ENCODE measurements at places on chromosomes 11 and 22. TPM values are rescaled to one million over a fixed set of nuclear protein-coding genes. Genes with fewer than 3 reads are reported as not detected.

GRCh38 chr11:122789907-122790306, 48.4 kb upstream of the CRTAM start:
- H3K27me3 ChIP-seq: no peaks in the 10 kb centered on the region
- no peaks in the 10 kb centered on the region for H3K36me3 ChIP-seq
- no peak overlapping the region for H3K4me3 ChIP-seq

The GRM5 gene
- total RNA-seq: 4.9 TPM

DNA sequence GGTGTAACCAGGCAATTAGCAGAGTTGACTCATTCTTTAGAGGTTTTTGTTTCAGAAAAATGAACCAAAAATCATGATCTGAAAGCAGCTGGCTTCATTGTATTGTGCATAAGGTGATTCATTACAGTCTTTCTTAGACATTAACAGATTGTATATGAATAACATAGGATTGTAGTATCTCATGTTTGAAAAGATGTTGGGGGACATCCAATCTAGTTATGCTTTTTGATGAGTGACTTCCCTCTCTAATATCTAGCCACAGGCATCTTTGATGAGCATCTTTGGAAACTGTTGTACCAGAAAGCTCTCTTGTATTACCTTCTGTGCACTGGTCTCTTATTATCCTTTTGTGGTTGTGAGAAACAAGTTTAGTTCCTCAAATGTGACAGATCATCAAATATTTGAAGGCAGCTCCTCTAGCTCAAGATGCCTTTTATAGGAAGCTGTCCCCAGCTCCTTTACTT, 8.3 kb downstream of the GRK3 start:
- H3K27ac ChIP-seq: no peak overlapping the region
- H3K4me1 ChIP-seq: no peaks in the 10 kb centered on the region
- H3K27me3 ChIP-seq: no peaks in the 10 kb centered on the region
- no peaks in the 10 kb centered on the region for H3K36me3 ChIP-seq

GRCh38 chr11:1232021-1232882, 9.4 kb downstream of the MUC5B start:
- H3K27me3 ChIP-seq: no peaks in the 10 kb centered on the region
- no peak overlapping the region for H3K27ac ChIP-seq
- DNase-seq: no peak
- H3K4me1 ChIP-seq: no peaks in the 10 kb centered on the region
- H3K36me3 ChIP-seq: no peaks in the 10 kb centered on the region

DNA sequence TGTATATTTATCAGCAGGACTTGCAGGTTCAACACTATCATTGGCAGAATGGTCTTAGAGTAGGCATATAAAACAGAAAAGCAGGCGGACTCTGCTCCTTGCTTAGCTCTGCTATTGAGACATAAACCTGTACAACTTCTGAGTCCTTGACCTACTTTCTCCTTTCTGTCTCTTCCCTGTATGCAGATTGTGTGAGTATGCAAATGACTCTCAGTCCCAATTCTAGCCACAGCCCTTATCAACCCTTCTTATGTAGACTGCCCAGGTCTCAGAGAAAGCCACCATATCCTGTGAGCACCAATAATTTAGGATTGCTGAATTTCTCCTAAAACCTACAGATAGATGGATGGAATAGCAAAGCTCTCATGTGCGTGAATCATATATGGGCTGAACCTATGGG, 367.6 kb upstream of the DDI1 start:
- H3K4me1 ChIP-seq: no peaks in the 10 kb centered on the region
- H3K27ac ChIP-seq: no peak overlapping the region
- no peaks in the 10 kb centered on the region for H3K27me3 ChIP-seq
- H3K4me3 ChIP-seq: no peak overlapping the region

The BRD1 gene
- 122 TPM for total RNA-seq

DNA sequence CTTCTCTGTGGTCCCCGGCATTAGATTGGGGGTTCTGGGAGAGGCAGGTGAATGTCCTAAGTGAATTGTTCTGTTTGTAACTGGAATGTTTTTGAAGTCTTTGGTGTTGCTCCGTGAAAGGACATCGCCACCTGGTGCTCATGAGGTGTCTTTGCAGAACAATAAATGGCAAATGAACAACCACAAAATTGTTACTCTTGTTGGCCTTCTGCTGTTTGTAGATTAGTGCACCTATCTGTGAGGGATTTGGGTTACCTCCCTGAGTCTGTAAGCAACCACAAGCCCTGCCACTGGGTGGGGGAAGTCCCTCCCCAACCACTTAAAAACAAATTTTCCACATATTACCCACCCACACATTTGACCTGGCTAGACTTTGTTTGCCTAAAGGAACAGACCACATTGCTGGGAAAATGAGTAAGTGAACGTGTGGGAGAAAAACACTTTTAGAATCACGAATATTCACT, 4.7 kb downstream of the MPEG1 start:
- H3K36me3 ChIP-seq: no peaks in the 10 kb centered on the region
- peak overlapping the region; percentile 50 for H3K27ac ChIP-seq
- no peaks in the 10 kb centered on the region for H3K27me3 ChIP-seq
- peak; percentile 71 for DNase-seq

GRCh38 chr22:49726701-49727101, 101.0 kb downstream of the BRD1 start:
- DNase-seq: no peak
- no peak overlapping the region for H3K27ac ChIP-seq
- no peaks in the 10 kb centered on the region for H3K27me3 ChIP-seq
- H3K4me1 ChIP-seq: no peaks in the 10 kb centered on the region
- H3K4me3 ChIP-seq: no peak overlapping the region
- no peaks in the 10 kb centered on the region for H3K36me3 ChIP-seq

DNA sequence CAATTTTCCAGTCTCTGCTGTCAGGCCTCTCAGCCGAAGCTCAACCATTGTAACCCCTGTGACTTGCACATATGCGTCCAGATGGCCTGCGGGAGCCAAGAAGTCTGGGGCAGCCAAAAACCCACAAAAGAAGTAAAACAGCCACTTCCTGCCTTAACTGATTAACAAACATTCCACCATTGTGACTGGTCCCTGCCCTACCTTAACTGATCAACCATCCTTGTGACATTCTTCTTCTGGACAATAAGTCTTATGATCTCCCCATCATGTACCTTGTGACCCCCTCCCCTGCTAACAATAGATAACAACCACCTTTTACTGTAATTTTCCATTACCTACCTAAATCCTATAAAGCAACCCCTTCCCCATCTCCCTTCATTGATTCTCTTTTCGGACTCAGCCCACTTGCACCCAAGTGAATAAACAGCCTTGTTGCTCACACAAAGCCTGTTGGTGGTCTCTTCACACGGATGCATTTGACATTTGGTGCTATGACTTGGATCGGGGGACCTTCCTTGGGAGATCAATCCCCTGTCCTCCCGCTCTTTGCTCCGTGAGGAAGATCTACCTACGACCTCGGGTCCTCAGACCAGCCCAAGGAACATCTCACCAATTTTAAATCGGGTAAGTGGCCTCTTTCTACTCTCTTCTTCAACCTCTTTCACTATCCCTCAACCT, 1.3 kb upstream of the NDUFC2 start:
- no peak overlapping the region for H3K4me3 ChIP-seq
- H3K27ac ChIP-seq: no peak overlapping the region
- DNase-seq: no peak
- H3K4me1 ChIP-seq: peaks cover 15% of the 10 kb centered on the region

DNA sequence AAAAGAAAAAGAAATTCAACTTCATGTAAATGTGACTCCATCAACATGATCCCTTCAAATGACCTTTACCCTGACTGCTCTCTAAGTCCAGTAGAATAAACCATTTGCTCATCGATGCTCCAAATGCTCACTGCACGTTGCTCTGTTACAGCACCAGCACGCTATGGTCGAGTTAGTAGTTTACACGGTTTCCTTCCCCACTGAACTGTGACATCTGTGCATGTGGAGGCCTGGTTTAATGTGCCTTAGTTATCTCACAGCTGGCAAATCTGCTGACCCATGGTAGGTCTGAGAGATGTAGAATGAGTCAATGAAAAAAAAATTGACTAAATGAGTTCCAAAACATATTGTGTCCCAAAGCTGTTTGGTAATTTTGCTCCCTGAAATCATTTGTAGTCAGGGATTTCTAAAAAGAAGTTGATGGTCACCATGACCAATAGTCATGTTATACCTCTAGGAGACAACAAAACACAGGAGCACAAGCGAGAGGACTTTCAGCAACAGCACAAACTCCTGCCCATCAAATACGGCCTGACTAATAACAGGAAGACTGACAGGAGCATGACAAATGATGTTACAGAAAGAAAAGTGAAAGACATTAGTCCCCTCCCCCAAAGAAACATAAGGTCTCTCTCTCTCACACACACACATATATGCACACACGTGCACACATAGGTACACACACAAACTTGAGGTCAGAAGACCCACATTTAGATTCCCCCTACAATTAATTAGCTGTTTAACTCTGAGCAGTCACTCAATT, 624.5 kb downstream of the OPCML start:
- H3K27me3 ChIP-seq: no peaks in the 10 kb centered on the region
- H3K27ac ChIP-seq: no peak overlapping the region
- H3K4me3 ChIP-seq: no peak overlapping the region
- no peak for DNase-seq
- H3K4me1 ChIP-seq: no peaks in the 10 kb centered on the region
- no peaks in the 10 kb centered on the region for H3K36me3 ChIP-seq

DNA sequence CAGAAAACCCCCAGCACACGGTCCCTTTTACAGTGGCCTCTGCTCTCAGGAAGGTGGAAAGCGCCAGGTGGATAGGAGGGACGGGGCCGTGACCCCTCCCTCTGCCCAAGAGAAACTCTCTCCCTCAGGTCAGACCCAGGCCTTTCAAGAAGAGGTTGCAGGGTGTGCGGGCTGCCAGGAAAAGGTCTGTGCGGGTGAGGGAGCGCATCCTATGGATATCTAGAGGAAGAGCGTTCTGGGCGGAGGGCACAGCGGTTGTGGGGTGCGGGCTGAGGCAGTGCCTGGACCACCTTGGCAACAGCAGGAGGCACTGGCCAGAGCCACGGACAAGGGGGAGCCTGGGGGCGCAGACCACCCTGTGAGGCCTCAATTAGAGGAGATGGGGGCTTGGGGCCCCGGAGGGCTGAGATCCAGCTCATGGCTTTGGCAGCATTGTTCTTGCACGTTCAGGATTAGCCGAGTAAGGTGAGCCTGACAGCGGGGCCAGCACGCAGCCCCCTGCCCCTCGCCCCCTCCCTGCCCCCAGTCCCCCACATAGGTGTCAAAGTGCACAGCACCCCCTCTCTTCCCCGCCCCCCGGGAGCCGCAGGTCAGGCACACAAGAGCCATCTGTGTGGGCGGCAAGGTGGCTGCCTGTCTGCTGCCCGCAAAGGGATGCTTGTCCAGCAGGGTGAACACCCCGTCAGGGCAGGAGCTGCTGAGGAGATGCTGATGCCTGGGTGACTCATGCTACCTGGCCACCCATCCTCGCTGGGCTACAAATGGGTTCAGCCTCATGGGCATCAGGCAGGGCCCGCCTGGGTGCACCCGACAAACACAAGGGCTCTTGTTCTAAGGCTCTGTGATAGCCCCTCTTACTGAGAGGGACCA, 92.8 kb upstream of the KCNQ1OT1 start:
- peaks cover 6% of the 10 kb centered on the region for H3K4me1 ChIP-seq
- no peaks in the 10 kb centered on the region for H3K36me3 ChIP-seq
- peak overlapping the region; percentile 68 for H3K4me3 ChIP-seq
- no peaks in the 10 kb centered on the region for H3K27me3 ChIP-seq

DNA sequence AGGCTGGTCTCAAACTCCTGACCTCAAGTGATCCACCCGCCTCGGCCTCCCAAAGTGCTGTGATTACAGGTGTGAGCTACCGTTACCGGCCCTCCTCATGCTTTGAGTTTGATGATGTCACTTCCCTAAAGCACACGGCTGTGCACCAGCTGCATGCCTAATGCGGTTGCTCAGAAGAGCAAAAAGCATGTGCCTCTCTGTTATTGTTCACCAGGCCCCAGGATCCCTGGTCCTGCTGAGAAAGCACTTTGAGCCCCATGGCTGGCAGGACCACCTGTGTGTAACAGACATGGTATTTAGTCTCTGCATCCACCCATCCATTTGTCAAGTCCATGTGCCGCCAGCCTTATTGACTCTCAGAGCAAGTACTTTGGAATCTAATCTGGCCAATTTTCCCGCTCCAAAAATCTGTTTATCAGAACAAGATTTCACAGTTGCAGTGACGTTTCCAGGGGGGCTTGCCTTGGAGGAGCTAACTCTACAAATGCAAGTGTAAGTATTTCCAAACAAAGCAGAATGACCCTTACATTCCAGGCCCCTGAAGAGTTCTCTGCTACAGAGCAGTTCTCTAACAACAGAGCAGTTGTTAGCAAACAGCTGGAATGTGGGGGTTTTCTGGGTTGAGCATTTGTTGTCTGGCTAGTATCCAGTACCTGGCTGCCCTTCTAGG, 89.4 kb downstream of the LDLRAD3 start:
- no peaks in the 10 kb centered on the region for H3K27me3 ChIP-seq
- no peak overlapping the region for H3K4me3 ChIP-seq
- H3K27ac ChIP-seq: no peak overlapping the region
- peaks cover 14% of the 10 kb centered on the region for H3K4me1 ChIP-seq
- no peaks in the 10 kb centered on the region for H3K36me3 ChIP-seq
- no peak for DNase-seq

The GPHA2 gene
- total RNA-seq: 7.0 TPM

DNA sequence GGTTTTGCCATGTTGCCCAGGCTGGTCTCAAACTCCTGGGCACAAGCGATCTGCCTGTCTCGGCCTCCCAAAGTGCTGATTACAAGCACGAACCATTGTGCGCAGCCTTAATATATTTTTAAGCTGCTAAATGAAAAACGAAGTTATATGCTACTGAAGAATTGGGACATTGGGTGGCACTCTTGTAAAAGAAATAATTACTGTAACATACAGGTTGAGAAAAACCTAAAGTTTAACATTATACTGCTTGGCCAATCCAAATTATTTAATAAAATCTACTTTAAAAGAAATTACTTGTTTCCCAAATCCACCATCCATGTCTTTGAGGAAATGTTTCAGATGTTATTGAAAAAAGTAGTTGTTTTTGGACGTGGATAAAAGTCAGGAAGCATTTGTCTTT, 37.9 kb upstream of the ARHGAP32 start:
- no peaks in the 10 kb centered on the region for H3K27me3 ChIP-seq
- H3K36me3 ChIP-seq: no peaks in the 10 kb centered on the region
- no peak for DNase-seq
- no peaks in the 10 kb centered on the region for H3K4me1 ChIP-seq
- H3K27ac ChIP-seq: no peak overlapping the region

The INS gene
- total RNA-seq: not detected

- H3K4me3 ChIP-seq: no peak overlapping the region
- H3K4me1 ChIP-seq: no peaks in the 10 kb centered on the region
- H3K27me3 ChIP-seq: no peaks in the 10 kb centered on the region
- peaks cover 5% of the 10 kb centered on the region for H3K36me3 ChIP-seq
- DNase-seq: no peak
- no peak overlapping the region for H3K27ac ChIP-seq
These were observed 52.0 kb upstream of the CHRNA10 start for GRCh38 chr11:3723014-3723708.

GRCh38 chr11:2215561-2216399, 44.2 kb upstream of the TH start:
- no peak overlapping the region for H3K27ac ChIP-seq
- no peaks in the 10 kb centered on the region for H3K27me3 ChIP-seq
- no peaks in the 10 kb centered on the region for H3K36me3 ChIP-seq
- H3K4me3 ChIP-seq: no peak overlapping the region
- peaks cover 9% of the 10 kb centered on the region for H3K4me1 ChIP-seq
- no peak for DNase-seq

- no peak overlapping the region for H3K27ac ChIP-seq
- no peaks in the 10 kb centered on the region for H3K36me3 ChIP-seq
- DNase-seq: no peak
- no peak overlapping the region for H3K4me3 ChIP-seq
- H3K4me1 ChIP-seq: peaks cover 14% of the 10 kb centered on the region
- H3K27me3 ChIP-seq: no peaks in the 10 kb centered on the region
These were observed 19.6 kb downstream of the LINC01488 start for GRCh38 chr11:69501121-69501489.

The OR52N4 gene
- not detected for total RNA-seq

GRCh38 chr22:34070051-34070450, 149.8 kb upstream of the LARGE1 start:
- no peak for DNase-seq
- H3K4me1 ChIP-seq: no peaks in the 10 kb centered on the region
- no peaks in the 10 kb centered on the region for H3K27me3 ChIP-seq
- H3K4me3 ChIP-seq: no peak overlapping the region
